Activated CD8-positive, alpha-beta memory T cell treated with anti-CD3 and anti-CD28 coated beads for 4 hours (primary cell): ENCODE measurements at places on chromosomes 7 and 10.

- DNase-seq, result no peak
Observed at GRCh38 chr10:97234400-97234799, 48.6 kb upstream of the SLIT1 start.

DNA sequence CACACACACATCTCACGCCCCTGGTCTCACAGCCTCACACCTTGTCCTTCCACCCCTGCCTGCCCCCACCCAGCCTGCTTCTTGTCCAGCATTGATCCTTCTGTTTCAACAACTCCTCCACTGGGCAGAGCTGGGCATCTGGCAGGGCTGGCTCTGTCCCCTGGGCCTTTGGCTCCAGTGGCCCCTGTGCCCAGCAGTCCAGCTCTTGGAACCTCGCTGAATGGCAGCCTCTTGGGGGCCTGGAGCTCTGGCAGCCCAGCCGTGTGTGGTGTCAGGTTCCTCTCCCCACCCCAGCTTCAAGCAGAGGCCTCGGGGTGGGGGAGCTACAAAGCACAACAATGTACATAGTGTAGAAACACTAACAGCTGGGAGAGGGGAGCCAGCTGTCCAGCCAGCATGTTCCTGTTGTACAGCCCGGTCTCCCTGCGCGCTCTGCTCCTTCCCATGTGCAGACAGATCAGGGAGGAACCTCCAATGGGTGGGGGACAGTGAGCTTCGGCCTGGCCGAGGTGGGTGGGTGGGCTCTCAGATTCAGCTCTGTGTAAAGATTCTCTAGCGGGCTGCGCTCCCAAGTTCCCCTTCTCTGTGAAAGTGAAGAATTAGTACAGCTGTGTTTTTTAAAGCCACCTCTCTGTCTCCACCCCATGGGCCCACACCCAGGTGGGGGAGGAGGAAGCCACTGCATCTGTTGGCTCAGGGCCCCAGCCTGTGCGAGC is 19.4 kb downstream of the ZMIZ2 start:
- no peak for DNase-seq

DNA sequence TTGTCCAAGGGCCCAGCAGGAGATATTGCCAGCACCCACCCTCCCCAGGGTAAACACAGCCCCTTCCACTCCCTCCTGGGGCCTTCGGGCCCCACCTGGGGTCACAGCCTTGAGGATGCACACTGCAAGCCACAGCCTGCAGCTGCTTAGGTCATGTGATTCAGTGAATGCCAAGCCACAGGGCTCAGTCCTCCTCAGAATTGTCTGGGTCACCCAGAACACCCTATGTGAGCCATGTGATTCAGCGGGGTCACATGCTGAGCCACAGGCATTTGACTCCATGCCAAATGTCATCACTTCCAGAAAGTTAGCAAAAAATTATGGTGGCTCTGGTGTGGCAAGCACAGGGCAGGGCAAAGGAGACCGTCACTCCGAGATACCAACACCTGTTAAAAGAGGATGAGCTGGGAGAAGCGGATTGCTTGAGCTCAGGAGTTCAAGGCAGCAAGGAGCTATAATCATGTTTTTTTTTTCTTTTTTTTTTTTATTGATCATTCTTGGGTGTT is 17.2 kb upstream of the PSAP start:
- no peak for DNase-seq

GRCh38 chr10:27912231-27912630 is 86.6 kb downstream of the ODAD2 start:
- no peak for DNase-seq

DNA sequence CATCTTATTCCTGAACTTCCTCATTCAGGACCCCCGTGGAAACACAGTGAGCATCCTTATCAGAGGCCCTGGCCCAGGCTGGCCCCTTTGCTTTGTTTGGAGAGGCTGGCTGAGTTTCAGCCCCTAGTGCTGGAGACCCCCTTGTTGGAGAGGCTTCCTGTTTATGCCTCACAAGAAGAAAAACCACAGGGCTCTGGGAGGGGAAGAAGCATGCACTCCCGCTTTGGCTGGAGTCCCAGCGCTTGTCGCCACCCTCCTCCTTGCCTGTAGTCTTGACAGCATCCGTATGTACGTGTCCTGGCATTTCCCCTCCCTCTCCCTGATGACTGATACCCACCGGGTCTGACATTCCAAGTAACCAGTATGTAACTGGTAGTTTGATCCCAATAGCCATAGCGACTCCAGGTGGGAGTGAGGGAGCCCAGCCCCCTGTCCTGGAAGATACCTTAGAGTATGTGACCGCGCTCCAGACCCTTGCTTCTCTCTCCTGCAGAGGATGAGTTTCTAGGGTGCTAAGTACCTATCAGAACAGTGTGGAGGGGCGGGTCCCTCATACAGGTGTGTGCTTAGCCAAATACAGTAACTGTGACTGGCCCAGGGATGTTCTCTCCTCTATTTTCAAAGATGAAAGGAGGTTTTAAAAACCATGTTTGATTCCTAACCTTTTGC is 6.9 kb upstream of the ATP6V0E2 start:
- DNase-seq, result no peak

GRCh38 chr10:131891196-131891928 is 9.4 kb upstream of the PPP2R2D start:
- no peak for DNase-seq
